Activated naive CD8-positive, alpha-beta T cell treated with anti-CD3 and anti-CD28 coated beads, Interleukin-2, amount 50 U/mL, for 24 hours (primary cell): ENCODE measurements at places on chromosomes 16 and 17.

DNA sequence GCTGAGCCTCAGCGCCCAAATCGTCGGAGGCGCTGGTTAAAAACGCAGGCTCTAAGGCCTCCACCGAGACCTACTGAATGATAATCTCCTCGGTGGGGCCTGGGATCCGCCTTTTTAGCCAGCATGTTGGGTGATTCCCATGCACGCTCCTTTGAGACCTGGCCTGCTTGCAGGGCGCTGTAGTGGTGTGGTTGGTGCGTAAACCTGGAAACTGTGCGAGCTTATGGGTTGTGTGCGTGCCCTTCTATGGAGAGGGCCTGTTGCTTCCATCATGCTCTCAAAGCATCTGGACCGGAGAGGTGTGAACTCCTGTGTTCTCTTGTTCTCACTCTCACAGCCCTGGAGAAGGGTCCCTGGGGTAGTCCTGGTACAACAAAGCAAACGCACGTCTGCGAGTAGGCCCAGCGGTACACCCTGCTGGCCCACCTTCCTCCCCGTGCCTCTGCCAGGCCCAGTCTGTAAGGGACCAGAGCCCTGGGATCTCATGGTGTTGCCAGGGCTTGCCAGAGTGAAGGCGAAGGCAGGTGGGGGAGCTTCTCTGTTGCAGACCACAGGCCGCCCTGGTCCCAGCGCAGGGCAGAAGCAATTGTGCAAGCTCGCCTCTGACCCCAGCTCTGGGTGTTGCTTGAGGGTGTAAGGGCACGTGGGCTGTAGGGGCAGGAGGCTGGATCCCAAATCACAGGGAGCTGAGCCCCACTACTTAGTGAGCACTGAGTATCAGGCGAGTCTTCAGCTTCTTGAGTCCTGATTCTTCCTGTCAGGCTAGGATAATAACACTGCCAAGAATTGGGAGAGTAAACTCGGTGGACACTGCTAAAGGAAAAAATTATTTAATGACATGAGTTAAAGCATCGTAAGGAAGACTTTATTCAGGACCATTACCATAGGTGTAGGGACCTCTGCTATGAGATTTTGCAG, 879 bp upstream of the LRRC75A start:
- no peak for DNase-seq

DNA sequence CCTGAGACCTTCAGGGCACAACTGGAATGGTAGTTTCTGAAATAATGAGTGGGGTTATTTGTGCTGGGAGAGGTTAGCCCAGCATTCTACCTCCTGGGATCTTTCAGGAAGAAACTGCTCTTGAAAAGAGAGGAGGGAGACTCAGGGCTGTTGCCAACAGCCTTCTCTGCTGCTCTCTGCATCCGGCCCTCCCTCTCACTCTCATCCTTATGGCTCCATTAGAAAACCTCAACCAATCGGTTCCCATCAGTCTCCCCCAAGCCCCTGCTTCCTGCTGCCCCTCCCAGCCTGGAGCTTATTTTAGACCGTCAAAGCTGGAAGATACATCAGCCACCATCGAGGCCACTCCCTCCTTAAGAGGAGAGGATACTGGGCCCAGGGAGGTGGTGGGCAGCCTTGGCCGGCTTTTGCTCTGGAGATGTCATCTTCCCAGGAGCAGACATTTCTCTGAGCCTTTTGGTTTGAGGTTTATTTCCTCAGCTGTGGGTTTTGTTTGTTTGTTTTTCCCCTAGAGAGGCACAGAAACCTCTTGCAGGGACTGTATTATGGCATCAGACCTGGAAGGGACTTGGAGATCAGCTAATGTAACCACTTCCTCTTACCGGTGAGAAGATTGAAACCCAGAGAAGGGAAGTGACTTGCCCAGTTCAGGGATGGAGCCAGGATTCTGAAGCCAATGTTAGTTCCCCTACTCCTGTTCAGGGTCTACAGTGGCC, 2.7 kb downstream of the MPRIP start:
- DNase-seq: no peak

DNA sequence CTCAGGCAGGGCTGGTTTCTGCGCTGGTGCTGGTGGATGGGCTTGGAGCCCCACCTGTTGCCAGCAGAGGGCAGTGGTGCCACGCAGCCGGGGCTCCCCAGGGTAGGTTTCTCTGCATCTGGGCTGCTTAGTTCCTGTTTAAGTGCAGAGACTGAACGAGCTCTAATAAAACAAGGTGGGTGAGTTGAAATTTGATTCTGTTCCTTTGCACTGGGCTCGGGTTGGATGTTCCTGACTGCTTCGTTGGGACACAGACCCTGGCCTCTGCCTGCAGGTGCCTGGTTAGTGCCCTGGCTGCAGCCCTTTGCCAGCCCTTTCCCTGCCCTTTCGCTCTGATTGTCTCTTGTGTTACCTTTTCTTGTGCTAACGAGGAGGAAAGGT, 30.0 kb downstream of the TBCD start:
- peak; percentile 82 for DNase-seq

GRCh38 chr16:75443298-75443697, 10.0 kb upstream of the CFDP1 start:
- DNase-seq: no peak
